ENCODE measurements at places on chromosomes 4 and X.

DNA sequence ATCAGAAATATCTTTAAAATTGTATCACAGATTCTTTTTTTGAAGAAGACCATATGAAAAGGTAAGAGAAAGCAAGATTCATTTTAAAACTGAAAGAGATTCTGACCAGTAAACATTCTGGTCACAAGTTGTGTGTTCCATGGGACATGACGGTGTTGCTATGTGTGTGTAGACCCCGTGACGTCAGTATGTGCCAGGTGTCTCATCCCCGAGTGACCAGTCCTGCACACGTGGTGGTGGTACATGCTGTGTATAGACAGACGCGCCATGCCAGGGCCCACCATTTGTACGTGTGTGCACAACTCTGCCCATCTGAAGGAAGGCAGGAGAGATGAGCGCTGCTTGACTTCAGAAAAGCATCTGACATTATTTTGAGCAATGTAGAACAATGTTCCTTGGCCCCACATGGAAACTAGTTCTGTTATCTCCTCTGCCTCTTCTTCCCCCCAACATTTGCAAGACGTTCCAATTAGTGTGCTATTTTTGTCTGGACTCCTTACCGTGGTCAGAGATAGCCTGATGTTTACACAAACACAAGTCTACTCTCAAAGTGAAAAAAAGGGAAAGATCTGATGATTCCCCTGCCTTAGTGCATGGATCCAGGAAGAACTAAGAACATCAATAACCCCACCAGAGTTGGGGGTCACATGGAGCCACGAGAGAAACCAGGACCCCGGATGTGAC lies 51.2 kb downstream of the IRF2 start:
- no peak for DNase-seq

- DNase-seq, result no peak
Measured at GRCh38 chr4:151276787-151277562, at the start of gene PRSS48. PRSS48 (plus strand) TSS chr4:151277161; CDS start chr4:151277173, 12 bp downstream.

- DNase-seq, result no peak
Measured at GRCh38 chr4:64121803-64122202, 287.4 kb downstream of the TECRL start.

DNA sequence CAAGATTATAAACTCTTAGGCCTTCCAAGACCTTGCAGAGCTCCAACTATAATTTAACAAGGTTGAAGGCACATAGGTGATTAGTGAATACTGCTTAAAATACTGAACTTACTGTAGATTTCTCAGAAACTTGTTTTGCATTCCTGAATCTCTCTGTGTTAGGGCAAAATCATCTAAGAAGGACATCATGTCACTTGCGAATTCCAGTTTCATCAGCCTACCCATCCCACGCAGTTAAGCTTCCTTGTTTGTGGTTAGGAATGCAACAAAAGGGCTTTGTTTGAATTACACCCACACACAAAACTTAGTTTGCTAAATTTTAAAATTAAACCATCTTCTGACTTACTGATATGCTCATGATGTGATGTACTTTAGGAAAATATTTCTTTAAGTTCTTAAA lies 174.0 kb downstream of the SOWAHB start:
- no peak for DNase-seq

- DNase-seq, result no peak
Measured at GRCh38 chr4:1399508-1400190, 6.6 kb downstream of the NKX1-1 start.

DNA sequence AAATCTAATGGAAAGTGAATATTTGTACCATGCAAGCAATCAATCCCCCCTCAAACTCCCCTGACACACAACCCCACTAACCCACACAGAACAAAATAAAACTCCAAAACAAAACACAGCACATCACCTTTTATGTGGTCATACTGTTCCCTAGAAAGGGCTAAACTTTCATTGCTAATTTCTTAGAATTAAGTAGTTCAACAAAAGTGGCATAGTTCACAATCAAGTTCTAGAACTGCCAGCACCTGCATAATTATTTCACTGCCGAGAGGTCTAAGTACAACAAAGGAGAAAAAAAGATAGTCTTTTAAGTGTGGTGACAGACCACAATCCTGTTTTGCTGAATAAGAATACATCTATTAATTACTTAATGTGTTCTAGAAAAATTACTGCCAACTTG lies 58.8 kb downstream of the AMMECR1 start:
- DNase-seq, result no peak
